ENCODE measurements at places on chromosomes 16 and 17.

- no peak for DNase-seq
Observed at GRCh38 chr17:37130984-37131446, 182.3 kb downstream of the AATF start.

DNA sequence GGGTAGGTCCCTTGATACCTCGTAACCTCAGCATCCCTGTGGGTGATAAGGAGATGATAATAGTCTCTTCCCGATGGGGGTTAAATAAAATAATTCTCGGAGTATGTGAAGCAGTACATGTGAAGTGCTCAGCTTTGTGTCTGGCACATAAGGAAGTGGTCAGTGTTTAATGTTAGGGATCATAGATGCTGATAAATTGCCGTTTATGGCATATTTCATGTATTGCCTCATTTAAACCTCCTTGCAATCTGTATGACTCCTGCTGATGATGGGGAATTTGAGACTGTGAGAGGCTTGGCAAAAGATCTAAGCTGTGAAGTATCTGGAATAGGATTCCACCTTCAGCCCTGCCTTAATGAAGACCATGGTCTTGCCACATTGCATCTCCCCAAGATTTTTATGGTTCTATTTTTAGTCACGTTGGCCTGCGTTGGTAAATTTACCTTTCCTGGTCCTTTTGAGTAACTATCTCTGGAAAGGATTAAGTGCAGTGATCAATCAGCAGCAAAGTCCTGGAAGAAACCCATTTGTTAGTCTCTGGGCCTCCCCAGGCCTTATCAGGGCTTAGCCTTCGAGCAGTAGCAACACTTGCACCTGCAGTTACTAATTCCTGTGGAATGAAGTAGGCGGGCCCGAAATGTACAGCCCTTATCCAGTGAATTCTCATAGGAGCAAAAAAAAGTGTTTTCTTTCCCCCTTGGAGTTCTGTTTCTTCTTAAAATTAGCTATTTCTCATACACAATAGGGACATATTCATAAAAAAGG, 144.9 kb downstream of the WWOX start:
- no peak for DNase-seq

GRCh38 chr17:29068818-29069217, 25.9 kb downstream of the PIPOX start:
- no peak for DNase-seq

GRCh38 chr16:75105306-75106061, 11.1 kb downstream of the LDHD start:
- no peak for DNase-seq

DNA sequence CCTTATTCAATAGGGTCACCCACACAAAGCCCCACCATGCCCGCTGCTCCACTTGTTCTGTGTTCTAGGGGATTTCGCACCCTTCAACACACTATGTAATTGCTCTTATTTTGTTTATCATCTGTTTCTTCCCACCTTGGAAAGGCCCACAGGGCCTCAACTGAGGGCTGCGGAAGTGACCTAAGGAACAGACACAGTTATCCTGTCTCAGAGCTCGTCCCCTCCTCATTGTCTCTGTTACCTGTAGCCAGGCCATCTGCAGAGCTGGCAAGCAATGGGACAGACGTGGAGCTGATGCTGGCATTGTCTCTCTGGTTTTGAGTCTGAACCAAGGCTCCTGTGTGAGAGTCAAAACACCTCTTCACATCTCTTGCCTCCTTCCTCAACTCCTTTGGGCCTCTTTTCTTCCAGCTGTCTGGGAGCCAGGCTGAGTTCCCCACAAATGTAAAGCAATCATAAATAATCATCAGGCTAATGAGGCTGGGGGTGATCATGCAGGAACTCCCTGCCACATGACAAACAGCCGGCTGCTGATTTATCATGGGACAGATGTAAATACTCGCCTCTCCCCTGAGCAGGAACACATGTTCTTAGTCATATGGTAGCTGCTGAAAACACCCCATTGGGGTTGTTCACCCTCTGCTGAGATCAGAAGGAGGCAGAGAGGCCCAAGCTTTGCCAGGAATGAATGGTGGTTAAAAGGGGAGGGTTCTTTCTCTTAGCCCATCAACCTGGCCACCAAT, 71.9 kb downstream of the AXIN2 start:
- DNase-seq, result no peak

- no peak for DNase-seq
Observed at GRCh38 chr17:63644846-63645245, 22.6 kb downstream of the MAP3K3 start.

- DNase-seq, result peak; percentile 36
Observed at GRCh38 chr17:144936-145670, 7.7 kb downstream of the SCGB1C2 start.

DNA sequence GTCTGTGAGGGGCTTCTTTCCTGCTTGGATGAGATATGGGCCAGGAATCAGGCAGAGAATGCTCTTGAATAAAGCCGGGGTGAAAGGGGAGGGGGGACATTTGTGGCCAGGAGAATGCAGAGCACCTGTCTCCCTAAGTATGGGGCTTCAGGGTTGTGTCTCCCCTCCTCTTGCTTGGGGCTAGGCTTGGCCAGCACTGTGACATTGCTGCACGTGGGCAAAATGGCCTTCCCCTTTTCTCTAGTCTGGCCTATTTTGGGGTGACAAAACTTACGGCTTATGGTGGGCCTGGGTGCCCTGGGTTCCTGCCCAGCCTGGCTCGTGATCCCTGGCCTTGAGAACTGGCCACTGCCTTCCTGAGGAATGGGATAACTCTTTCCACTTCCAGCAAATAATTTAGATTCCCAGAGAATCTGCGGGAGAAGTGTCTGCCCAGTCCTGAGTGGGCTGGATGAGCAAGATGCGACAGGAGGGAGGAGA, 5.6 kb downstream of the NFE2L1 start:
- DNase-seq, result no peak

GRCh38 chr16:69171325-69172084, 15.5 kb upstream of the SNTB2 start:
- DNase-seq, result no peak

DNA sequence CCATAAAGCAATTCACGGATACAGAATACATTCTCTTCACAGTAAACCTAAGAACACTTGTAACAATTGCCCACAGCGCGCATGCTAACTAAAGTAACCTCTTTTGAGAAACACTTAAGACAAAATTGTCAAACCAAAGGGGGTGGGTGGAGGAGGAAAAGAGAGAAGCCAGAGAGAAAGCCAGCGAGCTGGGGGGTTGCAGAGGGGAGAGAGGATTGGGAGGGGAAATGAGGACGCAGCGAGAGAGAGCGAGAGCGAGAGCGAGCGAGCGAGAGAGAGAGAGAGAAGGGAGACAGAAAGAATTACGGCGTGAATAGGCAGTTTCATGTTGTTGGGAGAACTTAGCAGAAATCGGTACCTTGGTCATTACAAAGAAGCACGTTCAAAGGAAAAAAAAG, 1.6 kb upstream of the HOXB7 start:
- DNase-seq, result no peak

- no peak for DNase-seq
Observed at GRCh38 chr17:30256756-30257506, 21.4 kb upstream of the SLC6A4 start.

- peak; percentile 56 for DNase-seq
Observed at GRCh38 chr16:47143677-47144558, at the start of gene NETO2. NETO2 (minus strand) TSS chr16:47143945; CDS start chr16:47143612, 333 bp downstream.

DNA sequence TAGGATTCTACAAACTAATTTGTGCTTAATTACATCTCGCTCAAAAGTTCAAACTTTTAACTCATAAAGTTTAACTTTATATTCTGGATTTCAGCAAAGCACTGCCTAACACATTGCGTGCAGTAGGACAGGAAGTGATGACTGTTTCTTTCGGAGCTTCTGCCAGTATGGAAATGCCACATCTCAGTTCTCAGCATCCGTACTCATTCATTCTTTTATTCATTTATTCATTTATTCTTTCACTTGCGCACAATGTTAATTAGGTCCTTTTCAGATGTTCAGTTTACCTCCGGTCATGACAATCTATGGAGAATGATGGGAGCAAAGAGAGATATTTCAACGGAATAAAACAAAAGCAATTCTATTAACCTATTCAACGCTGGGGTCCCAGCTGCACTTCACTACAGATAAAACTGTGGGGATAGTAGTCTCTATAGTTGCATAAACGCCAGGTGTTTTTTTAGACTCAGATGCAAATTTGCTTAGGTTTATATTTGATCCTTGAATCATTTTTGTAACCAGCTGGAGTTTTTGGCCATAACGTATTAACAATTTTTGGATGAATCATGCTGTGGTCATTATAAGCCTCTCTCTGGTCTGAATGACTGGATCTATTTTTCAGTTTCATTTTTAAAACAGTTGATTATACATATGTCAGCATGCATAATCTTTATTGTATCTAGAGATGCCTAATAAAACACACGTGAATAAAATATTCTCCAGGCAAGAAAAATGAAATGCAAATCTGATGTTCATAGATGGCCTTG, 143.9 kb downstream of the KCNJ2 start:
- DNase-seq, result no peak

DNA sequence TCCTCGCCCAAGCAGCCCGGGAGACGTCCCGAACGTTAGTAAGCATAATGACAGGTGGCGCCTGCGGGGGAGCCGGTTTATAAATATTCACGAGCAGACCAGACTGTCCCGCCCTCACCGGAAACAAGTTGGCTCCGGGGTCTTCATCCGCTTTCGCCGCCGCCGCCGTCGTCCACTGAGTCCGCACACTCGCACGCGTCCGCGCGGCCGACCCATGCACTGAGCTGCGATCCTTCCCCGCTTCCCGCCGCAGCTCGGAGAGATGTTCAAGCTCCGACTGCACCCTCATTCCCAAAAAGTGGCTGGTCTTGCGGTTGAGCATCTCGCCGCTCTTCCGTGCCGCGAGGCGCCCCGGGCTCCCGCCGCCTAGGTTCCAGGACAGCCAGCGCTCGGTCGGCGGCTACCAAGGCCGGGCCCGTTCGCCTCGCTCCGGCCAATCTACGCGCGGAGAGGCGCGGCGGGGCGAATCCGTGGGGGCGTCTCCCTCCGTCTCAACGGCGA, 385 bp downstream of the CFAP119 start:
- no peak for DNase-seq

- DNase-seq, result no peak
Observed at GRCh38 chr16:17437981-17438380, 32.8 kb downstream of the XYLT1 start.

- no peak for DNase-seq
Observed at GRCh38 chr16:5379954-5380353, 282.4 kb upstream of the EEF2KMT start.

DNA sequence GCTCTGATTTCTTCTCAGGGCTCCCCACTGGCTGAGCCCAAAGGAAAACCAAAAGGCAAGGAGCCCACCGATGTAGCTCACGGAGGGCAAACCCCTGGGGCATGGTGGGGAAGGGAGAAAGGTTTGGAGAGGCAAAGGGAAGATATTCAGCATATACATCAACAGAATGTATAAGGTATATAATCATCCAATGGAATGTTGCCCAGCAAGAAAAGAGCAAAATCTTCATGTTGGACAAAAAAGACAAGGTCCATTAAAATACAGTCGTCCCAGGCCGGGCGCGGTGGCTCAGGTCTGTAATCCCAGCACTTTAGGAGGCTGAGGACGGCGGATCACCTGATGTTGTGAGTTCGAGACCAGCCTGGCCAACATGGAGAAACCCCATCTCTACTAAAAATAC, 1.6 kb downstream of the CPPED1 start:
- DNase-seq, result no peak

DNA sequence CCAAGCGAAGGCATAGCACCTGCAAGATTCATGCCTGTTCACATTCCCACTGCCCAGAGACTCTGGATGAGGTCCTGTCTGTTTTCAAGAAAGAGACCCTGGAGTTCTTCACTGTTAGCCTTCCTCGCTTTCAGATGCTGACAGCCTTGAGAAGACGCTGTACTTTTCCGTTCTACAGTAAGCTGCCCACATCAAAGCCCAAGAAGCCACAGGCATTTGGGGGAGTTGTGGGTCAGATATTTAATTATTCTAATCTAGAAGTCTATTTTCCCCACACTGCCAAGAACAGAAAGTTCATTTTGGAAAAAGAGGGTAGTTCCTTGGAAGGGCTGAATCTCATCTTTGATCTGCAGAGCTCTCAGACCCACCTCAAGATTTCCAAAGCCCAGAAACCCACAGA, 127.9 kb downstream of the AXIN2 start:
- DNase-seq, result no peak

GRCh38 chr17:15892244-15892643, 52.7 kb upstream of the ADORA2B start:
- no peak for DNase-seq

GRCh38 chr17:56230660-56231059, 77.4 kb downstream of the ANKFN1 start:
- DNase-seq, result peak; percentile 12

DNA sequence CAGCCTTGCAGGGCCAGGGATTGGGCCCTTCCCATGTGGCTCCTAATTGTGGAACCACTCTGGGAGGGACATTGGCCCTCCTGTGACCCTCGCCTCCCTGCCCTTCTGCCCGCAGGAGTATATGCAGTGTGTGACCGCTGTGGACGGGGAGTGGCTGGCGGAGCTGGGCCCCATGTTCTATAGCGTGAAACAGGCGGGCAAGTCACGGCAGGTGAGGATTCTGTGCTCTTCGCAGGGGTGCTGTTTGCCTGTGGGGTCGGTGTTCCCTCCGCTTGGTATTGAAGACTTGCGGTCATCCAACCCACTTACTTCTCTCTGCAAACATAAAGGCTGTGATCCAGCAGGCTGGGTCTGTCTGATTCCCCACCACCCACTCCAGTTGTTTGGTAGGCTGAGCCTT, 15.7 kb downstream of the DHX38 start:
- DNase-seq, result no peak

DNA sequence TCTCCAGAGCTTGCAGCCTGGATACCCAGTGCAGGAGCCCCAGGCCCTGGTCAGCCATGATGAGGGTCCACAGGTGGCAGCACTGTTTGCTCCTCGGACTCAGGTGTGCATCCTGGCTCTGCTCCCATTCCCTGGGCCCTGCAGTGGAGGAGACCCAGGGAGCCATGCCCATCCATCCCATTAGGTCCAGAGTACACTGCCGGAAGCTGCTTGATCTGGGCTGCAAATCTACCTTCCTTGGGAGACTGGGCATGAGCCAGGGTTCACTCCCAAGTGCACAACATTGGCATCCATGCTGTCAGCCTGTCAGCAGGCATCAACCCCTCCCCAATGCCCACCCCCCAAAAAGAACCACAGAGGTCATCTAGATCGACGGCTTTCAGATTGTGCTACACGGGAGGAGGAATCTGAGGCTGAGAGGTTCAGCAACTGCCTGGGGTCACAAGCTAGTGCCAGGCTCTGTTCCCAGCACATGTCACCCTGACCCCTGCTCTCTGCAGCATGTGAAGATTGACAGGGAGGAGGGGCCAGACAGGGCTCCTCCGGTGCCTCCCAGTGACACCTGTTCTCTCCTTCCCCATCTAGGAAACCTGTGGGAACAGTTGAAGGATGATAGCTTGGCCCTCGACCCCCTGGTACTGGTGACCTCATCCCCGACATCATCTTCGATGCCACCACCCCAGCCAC, 15.7 kb downstream of the UNC119 start:
- no peak for DNase-seq

GRCh38 chr17:47851764-47852112, 775 bp upstream of the SP6 start:
- DNase-seq, result no peak

Measured in SJSA1 (cell line).